ENCODE measurements at places on chromosomes 1 and 21. TPM values are rescaled to one million over a fixed set of nuclear protein-coding genes. Genes with fewer than 3 reads are reported as not detected.

The B3GALT5 gene
- polyA plus RNA-seq: under 0.01 TPM

The CD244 gene
- polyA plus RNA-seq: 0.12 TPM

The TAS1R1 gene
- not detected for polyA plus RNA-seq

GRCh38 chr1:27095576-27095975 lies 59.3 kb downstream of the SLC9A1 start:
- peaks cover 29% of the 10 kb centered on the region for H3K4me1 ChIP-seq
- no peaks in the 10 kb centered on the region for H3K36me3 ChIP-seq
- no peak overlapping the region for H3K4me3 ChIP-seq
- H3K27me3 ChIP-seq: no peaks in the 10 kb centered on the region
- DNase-seq: no peak
- no peak overlapping the region for H3K27ac ChIP-seq

DNA sequence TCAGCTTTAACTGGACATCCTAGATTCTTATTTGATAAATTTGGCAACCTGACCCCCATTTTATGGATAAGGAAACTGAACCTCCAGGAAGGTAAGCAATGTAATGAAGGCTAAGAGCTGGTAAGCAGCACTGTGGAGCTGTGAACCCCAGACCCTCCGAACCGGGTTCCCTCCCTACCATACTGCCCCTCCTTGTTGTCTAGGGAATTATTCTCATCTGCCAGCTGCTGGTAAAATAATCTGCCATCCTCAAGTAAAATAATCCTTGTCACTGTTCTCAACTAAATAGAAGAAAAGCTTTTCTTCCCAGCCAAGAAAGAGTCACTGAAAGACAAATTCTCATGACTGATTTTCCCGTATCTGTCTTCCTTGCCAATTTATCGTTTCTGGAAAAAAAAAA lies 55.8 kb upstream of the PRDX6 start:
- no peak for DNase-seq
- H3K27me3 ChIP-seq: no peaks in the 10 kb centered on the region
- no peak overlapping the region for H3K27ac ChIP-seq
- H3K4me1 ChIP-seq: peaks cover 4% of the 10 kb centered on the region
- no peak overlapping the region for H3K4me3 ChIP-seq

DNA sequence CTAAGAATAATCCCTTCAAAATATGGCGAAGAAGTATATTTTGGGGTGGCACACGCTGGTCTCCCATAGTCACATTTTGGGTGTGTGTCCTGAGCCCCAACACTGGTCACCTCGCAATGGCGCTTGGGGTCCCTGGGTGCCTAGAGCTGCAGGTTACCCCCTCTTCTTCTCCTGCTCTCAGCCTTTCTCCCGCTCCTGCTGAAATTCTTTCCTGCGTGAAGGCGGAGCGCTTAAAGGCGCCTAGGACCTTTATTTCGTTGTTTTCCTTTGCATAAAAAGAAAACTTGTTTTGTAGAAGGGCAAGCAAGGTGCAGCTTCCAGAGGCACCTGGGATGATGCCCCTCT lies 339 bp upstream of the PIK3CD start:
- peaks cover 17% of the 10 kb centered on the region for H3K4me1 ChIP-seq
- peak overlapping the region; percentile 58 for H3K4me3 ChIP-seq
- no peaks in the 10 kb centered on the region for H3K36me3 ChIP-seq
- H3K27me3 ChIP-seq: peaks cover 27% of the 10 kb centered on the region

DNA sequence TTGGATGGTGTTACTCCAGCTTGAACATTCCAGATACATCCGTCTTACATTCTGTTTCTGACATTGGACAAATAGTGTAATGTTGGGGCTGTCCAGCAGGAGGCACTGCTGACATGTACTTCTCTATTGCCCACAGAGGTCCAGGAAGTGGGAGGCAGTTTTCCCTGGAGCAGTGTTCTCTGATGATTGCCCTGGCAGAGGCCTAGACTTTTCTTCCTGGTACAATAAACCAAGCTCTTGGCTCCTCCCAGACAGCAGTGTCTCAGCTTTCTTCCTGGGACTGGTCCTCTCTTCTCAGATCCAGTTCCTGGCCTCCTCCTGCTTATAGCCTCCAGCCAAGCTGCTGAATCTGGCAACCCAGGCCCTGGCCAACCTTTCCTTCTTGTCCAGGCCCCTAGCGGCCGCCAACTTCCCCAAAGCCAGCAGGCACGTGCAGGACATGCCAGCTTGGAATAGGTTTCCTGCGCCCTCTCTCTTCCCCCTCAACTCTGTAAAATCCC lies 14.9 kb upstream of the IFNLR1 start:
- peaks cover 9% of the 10 kb centered on the region for H3K4me1 ChIP-seq
- DNase-seq: peak; percentile 44
- H3K27ac ChIP-seq: no peak overlapping the region
- H3K36me3 ChIP-seq: no peaks in the 10 kb centered on the region
- H3K4me3 ChIP-seq: no peak overlapping the region

DNA sequence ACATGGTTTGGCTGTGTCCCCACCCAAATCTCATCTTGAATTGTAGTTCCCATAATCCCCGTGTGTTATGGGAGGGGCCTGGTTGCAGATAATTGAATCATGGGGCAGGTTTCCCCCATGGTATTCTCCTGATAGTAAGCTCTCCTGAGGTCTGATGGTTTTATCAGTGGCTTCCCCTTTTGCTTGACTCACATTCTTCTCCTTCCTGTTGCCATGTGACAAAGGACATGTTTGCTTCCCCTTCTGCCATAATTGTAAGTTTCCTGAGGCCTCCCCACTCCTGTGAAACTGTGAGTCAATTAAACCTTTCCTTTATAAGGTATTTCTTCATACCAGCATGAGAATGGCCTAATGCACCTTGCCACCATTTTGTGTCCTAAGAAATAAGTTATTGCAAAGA lies 415.0 kb downstream of the COL11A1 start:
- H3K4me1 ChIP-seq: no peaks in the 10 kb centered on the region
- no peak overlapping the region for H3K4me3 ChIP-seq
- no peak for DNase-seq
- no peaks in the 10 kb centered on the region for H3K36me3 ChIP-seq
- H3K27me3 ChIP-seq: no peaks in the 10 kb centered on the region
- H3K27ac ChIP-seq: no peak overlapping the region

GRCh38 chr1:220371324-220371723 lies 99.1 kb upstream of the RAB3GAP2 start:
- no peak for DNase-seq
- no peak overlapping the region for H3K27ac ChIP-seq
- no peak overlapping the region for H3K4me3 ChIP-seq

DNA sequence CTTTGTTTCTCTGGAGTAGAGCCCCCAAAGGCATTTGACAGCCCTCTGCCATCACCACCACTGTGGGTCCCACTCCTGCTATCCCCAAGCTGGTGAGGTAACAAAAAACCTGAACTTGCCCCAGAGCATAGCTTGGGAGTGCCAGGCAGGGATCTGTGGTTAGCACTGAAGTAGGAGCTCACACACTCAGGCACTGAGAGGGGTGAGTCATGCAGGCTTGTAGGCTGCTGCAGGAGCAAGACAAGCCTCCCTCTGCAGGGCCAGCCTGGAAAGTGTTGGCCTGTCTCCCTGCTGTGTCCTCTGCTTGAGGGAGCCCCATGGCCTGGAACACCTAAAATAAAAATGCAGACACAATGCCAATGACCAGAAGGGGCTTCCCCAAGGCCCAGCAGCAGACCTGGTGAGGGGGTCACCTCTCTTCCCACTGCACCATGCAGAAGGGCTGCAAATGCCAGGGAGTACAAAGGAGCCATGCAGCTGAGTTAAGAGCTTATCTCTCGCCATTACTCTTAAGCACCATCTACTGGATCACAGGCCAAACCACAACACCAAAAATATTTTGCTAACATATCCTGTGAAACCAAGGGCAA lies 108.9 kb upstream of the POGK start:
- H3K4me3 ChIP-seq: no peak overlapping the region
- no peaks in the 10 kb centered on the region for H3K36me3 ChIP-seq
- H3K27ac ChIP-seq: no peak overlapping the region
- no peak for DNase-seq

GRCh38 chr21:14469641-14470040 lies 76.5 kb downstream of the SAMSN1 start:
- no peaks in the 10 kb centered on the region for H3K4me1 ChIP-seq
- H3K27me3 ChIP-seq: no peaks in the 10 kb centered on the region
- DNase-seq: no peak
- H3K36me3 ChIP-seq: no peaks in the 10 kb centered on the region

Measured in heart right ventricle (tissue), 16 donors.